Uterus (tissue), 4 donors: ENCODE measurements at places on chromosomes 3 and 15.

DNA sequence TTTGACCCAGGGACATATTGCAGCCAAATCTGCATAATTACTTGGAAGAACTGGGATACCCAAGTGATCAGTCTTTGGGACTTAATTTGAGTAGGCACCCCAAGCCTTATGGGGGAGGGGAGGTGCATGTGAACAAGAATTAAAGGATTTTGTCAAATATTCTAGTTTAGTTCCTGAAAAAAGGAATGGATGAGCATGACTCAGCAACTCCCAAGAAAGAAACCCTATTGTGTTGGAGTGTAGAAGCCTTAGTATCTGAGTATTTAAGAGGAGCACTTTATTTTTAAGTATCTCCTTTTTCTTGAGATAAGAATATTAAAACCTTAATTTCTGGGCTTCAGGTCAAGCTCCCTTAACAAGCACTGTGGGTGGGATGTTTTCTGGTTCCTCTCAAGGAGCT is 222.4 kb downstream of the CD47 start:
- DNase-seq, result no peak

- DNase-seq, result no peak
Observed at GRCh38 chr3:101976473-101976872, 127.2 kb downstream of the NFKBIZ start.

GRCh38 chr3:105877336-105877910 is 8.6 kb upstream of the CBLB start:
- DNase-seq, result no peak

- DNase-seq, result no peak
Observed at GRCh38 chr3:4078903-4079302, 224.3 kb upstream of the SETMAR start.

- DNase-seq, result peak; percentile 8
Observed at GRCh38 chr3:42692667-42693529, 7.6 kb downstream of the KLHL40 start.

GRCh38 chr3:41175365-41175764 is 23.9 kb upstream of the CTNNB1 start:
- no peak for DNase-seq

DNA sequence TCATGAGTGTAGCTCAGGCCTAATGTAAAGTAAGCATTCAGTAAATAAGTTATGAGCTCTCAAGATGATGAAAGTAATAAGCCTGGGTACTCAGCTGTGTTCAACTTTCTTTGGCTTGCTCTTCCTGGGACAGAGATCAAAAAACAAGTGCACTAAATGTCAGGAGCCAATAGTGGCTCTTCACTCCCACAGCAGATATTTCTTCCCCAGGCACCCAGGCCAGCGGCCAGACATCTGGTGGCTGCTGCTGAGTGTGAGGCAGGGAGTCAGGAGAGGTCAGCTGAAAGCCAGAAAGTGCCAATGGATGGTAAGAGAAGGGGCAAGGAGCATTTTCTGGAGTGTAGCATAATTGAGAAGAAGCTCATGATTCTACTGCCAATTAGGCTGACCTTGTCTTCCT is 18.2 kb upstream of the ITGA11 start:
- no peak for DNase-seq

- no peak for DNase-seq
Observed at GRCh38 chr3:194296454-194297263, 54.5 kb downstream of the CPN2 start.

DNA sequence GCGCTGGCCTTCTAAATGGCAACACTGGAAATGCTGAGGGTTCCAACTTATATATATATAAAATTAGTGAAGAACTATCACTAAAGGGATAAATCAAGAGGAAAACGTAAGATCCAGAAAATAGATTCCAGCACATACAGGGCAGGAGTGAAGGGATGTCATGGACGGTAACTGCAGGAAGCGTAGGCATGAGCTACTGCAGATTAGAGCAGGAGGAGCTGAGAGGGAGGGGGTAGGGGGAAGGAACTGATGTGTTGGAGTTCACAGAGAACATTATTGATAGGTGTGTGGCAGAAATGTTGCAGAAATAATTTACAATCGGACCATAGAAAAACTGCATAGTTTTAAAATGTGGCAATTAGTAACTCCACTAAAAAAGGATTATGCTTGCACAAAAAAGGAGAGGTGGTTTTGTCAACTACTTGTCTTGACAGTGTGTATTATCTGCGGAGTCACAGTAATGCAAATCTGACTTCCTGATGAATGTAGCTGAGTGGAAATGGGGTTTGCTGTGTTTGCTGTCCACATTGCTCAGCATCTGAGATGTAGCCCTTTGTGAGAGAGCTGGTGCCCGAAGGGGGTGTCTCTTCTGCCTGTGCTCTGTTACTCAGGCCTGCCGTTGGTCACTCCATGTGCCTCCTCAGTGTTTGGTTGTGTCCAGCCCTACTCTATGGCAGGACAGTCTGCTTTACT is 61.2 kb downstream of the PAK2 start:
- DNase-seq, result no peak

DNA sequence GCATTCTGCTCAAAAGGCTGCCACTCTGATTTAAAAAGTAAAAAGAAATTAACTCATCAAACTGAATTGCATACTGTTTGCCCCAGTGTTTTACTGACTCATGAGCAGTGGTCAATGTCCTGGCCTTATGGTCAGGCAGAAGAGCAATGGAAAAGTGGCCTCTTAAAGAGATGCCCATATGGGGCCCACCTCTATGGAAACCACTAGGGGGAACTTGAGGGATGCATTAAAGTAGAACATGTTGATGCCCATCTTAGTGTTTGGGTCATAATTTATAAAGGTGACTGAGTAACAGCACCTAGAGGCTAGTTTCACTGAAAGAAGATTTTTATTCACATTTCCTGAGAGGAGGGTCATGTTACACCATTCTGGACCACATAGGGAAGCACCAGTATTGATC is 66.5 kb upstream of the RNU6-1 start:
- DNase-seq, result no peak

- DNase-seq, result peak; percentile 84
Observed at GRCh38 chr15:74173380-74174218, at the start of gene ISLR. Gene ISLR (plus strand): TSS chr15:74173710. CDS start chr15:74174859, 1,149 bp downstream.

DNA sequence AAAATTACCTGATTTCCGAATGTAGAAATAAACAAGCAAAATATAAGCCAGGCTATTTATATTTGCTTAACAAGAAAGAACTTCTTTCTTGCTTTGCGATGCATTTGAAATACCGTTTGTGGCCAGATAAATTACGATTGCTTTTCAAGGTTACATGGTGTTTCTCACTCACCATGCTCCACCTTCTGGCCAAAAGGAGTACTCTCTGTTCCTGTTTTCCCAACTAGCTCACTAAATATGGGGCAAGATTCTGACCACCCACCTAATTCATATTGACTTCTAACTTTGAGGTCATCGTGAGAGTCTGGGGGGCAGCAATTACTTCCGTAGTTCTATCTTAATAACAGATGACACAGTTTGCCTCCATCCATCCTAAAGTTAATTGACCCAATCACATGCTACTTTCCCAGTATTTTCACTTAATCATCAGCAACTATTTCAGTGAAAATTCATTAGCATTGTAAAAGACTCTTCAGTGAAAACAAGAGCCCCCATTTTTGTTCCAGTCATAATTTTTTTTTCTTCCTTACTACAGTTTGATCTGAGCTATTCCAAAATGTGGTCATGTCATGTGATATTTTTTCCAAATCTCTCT is 25.9 kb downstream of the ACP3 start:
- peak; percentile 39 for DNase-seq

DNA sequence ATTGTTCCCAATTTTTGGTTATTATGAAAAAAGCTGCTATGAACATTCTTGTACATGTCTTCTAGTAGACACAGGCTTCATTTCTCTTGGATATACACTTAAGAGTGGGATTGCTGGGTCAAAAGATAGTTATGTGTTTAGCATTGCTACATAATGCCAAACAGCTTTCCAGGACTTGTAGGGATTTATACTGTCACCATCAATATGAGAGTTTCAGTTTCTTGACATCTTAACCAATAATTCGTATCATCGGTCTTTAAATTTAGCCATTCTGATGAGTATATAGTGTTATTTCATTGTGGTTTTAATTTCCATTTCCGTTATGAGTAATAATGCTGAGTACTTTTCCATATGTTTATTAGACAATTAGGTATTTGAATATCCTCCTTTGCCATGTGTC is 190.3 kb upstream of the PFN2 start:
- no peak for DNase-seq

DNA sequence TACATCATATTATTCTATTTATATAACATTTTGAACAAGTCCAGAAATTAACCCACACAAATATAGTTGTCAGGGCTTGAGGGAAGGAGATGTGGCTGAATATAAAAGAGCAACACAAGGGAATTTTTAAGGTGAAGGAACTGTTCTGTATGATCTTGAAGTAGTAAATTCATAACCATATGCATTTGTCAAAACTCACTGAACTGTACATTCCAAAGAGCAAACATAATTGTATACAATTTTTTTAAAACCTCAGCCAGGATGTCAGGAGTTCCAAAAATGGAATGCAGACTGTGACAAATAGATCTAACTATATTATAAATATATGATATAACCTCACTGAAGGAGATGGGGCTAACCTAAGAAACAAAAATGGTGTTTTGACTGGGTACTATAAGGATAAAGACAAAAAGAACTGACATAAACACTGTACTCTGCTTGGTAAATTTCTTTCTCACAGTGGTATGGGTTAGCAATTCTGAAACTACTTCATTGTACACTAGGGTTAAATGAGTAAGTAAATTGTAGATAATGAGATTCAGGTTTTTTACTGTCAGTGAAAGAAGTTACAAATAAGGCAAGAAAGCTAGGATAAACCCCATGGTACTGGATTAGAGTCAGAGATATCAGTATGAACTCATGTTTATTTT is 14.4 kb downstream of the GOLGB1 start:
- no peak for DNase-seq

- DNase-seq, result no peak
Observed at GRCh38 chr3:173993299-173993698, 595.8 kb downstream of the NLGN1 start.

- no peak for DNase-seq
Observed at GRCh38 chr3:196741249-196741889, 1.7 kb downstream of the PAK2 start.

- DNase-seq, result no peak
Observed at GRCh38 chr3:160099834-160100233, 111.2 kb downstream of the IL12A start.

DNA sequence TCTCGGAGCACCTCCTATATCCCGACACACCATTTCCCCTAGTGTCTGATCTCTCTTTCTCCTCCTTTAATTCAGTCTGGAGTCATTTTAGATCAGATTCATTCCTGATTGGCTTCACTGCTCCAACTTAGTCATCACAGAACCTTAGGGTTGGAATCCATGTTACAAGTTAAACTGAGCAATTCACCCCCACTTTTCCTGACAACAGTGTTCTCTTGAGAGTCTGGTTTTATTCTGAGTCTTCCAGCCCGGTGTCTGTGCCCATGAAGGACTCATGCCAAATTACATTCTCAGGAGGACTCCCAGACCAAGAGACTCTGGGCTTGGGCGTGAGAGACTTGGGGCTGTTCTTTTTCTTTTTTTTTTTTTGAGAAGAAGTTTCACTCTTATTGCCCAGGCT is 57.5 kb downstream of the LPP start:
- no peak for DNase-seq

DNA sequence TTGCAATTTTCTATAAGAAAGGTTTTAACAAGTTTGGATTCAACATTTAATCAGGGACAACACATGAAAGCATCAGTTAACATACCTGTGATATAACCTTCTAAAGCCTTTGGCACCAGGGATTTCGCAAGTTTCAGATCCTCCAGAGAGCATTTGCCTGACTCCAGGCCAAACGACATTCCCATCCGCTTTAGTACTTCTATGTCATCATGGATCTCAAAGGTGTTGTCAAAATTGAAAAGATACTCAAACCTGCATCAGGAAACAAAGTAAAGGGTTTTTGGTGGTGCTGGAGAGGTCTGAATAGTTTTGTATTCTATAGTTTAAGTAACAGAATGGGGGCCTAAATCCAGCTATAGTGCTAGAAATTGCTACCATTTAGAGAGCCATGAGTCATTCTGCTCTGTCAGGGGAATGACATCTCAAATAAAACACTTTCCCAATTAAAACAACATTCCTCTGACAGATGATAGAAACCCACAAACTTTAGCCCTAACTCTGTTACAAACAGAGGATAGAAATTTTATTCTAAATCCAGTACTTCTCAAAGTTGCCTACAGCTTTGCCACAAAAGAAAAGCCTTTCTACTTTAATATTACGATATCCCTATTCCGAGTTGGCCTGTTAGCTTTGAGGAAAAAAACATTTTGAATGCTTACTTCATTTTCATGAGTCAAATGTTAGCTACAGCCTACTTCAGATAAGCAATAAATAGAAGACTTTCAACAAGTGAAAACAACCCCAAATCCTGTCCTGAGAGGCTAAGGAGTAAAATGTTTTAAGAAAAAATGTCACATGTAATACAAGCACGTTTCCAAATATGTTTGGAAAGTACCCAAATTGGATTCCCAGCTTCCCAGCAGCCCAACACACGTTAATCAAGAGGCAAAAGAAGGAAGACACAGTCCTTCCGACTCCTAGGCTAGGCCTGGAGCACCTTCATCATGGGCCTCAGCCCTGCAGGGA is 83.4 kb downstream of the ATP1B3 start:
- DNase-seq, result no peak

GRCh38 chr15:57333487-57333886 is 42.8 kb upstream of the CGNL1 start:
- no peak for DNase-seq

- DNase-seq, result no peak
Observed at GRCh38 chr3:61233746-61234145, 17.5 kb downstream of the FHIT start.

GRCh38 chr3:69309814-69310213 is 76.1 kb downstream of the FRMD4B start:
- no peak for DNase-seq

DNA sequence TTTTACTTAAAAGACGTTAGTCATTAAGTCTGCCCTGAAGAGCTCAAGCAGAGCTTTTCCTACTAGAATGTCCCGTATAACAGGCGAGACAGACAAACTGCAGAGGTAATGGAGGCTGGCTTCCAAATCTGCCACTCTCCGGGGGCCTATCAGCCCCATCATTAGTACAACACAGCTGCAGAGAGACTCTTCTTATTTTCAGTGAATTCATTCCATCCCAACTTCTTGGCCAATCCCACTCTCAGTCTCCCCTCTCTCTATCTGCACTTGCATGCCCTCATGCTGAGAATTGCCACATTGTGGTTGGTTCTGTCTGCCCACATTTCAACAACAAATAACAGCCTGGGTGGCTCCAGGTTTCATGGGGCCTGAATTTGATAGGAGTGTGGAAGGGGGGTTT is 412.7 kb downstream of the ERC2 start:
- no peak for DNase-seq

- DNase-seq, result no peak
Observed at GRCh38 chr3:98746882-98747281, 16.3 kb upstream of the ST3GAL6 start.
